ENCODE measurements at places on chromosomes 16 and 17.

- DNase-seq = no peak
Measured at GRCh38 chr16:8776129-8776584, 21.3 kb downstream of the TMEM186 start.

GRCh38 chr17:42535155-42536047 lies 640 bp upstream of the NAGLU start:
- DNase-seq = peak; percentile 66

GRCh38 chr16:31228206-31228605 lies 11.3 kb upstream of the PYDC1 start:
- no peak for DNase-seq

GRCh38 chr17:44775838-44776621 lies 17.2 kb downstream of the ADAM11 start:
- DNase-seq = no peak

- no peak for DNase-seq
Measured at GRCh38 chr16:57261806-57262205, 16.7 kb downstream of the ARL2BP start.

- DNase-seq = no peak
Measured at GRCh38 chr16:58021661-58022551, 3.6 kb upstream of the MMP15 start.

- no peak for DNase-seq
Measured at GRCh38 chr17:80585890-80586845, 41.5 kb downstream of the RPTOR start.

- DNase-seq = no peak
Measured at GRCh38 chr17:44398692-44399691, 9.5 kb upstream of the ITGA2B start.

GRCh38 chr17:27892866-27893769 lies at the start of gene LYRM9:
Gene LYRM9 (minus strand): TSS chr17:27893365. CDS start chr17:27882694, 10,671 bp downstream.
- peak; percentile 83 for DNase-seq

GRCh38 chr17:1068356-1068755 lies 71.4 kb downstream of the TIMM22 start:
- no peak for DNase-seq

DNA sequence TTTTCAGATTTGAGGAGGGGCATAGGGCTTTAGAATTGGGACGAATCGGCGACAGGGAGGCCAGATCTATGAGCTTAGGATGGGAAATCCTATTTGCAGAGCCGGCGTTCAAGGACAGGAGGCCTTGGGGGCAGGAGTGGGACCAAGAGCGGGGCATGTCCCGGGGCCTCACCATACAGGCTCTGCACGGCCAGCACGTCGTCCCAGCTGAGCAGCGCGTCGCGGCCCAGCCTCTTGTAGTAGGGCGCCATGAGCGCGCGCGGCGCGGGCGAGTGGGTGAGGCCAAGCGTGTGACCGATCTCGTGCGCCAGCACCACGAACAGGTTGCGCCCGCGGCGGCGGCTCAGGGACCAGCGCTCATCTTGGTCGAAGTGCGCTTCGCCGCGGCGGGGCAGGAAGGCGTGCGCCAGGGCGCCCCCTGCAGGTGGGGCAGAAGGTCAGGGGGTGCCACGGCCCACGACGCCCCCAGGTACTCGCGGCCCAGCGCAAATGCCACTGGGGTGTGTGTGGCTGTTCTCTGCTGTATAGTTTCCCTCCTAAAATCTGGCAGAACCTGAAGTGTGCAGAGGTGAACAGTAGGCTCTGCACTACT lies 9.3 kb downstream of the C17orf50 start:
- no peak for DNase-seq

- DNase-seq = peak; percentile 18
Measured at GRCh38 chr16:21277927-21278706, at the start of gene CRYM. Gene CRYM (minus strand): TSS chr16:21278290. CDS start chr16:21278251, 39 bp downstream.

DNA sequence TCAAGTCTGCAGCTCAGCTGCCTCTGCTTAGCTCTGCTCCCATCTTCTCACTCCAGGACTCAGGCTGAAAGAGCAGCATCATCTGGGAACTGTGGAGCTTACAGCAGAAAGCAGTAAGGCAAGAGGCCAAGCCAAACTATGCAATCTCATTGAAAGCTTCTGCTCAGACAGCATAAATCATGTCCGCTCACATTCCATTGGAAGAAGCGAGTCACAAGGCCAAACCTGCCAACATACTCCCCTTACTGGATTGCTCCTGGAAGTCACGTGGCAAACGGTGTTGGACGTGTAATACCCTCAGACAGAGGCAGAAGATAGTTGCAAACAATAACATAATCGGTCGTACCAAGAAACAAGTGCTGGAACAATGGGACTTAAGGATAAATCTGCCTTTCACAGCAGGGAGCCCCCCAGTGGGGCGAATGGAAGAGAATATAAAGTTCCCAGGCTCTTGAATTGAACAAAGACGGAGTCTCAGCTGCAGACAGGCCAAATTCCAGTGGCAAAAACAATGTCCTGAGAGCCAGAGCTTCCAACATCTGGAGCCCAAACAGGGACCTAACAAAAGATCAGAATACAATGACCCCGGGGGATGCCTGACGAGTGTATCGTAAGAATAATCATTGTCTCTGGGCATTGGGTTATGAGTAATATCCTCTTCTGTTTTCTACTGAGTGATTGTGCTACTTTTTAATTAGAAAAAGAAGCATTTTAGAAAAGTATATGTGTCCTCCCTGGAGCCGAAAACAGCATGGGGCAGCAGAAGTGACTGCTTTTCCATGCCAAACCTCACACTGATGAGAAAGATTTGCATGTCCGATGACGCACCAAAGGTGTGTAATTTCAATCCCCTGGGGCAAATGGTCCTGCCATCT lies 68.4 kb downstream of the CMC2 start:
- DNase-seq = no peak

- no peak for DNase-seq
Measured at GRCh38 chr16:19239511-19240155, 45.9 kb upstream of the CLEC19A start.
